ENCODE measurements at places on chromosomes 16 and 17. TPM values are rescaled to one million over a fixed set of nuclear protein-coding genes. Genes with fewer than 3 reads are reported as not detected.

DNA sequence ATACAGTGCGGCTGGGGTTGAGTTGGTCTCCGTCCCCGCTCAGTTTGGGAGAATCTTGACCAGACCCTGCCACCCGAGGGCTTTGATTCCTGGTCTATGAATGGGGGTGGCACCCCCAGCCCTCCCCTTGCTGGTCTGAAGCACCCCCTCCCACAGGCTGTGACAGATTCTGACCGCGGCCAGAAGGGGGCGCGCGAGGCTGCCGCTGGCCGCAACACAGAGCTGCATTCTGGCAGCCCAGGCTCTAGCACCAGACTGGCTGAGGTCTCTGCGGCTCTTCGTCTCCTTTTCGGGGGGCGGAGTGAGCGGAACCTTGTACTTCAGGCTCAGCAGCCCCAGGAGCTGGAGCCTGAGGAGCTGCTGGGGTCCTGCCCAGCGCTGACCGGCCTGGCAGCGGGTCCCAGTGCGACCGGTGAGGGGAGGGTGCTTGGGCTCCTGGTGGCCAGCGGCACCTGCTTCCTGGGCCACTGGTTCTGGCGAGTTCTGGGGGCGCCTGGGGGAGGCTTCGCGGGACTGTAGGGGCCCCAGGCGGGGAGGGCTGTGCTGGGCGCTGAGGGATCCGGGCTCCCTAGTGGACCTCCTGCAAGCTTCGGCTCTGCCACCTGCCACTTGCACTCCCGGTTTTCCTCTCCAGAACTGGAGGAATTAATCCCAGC, 1011.6 kb downstream of the KCNJ18 start:
- no peak for ATAC-seq

- no peak for ATAC-seq
Measured at GRCh38 chr16:2497116-2497630, 16.6 kb upstream of the ATP6V0C start.

DNA sequence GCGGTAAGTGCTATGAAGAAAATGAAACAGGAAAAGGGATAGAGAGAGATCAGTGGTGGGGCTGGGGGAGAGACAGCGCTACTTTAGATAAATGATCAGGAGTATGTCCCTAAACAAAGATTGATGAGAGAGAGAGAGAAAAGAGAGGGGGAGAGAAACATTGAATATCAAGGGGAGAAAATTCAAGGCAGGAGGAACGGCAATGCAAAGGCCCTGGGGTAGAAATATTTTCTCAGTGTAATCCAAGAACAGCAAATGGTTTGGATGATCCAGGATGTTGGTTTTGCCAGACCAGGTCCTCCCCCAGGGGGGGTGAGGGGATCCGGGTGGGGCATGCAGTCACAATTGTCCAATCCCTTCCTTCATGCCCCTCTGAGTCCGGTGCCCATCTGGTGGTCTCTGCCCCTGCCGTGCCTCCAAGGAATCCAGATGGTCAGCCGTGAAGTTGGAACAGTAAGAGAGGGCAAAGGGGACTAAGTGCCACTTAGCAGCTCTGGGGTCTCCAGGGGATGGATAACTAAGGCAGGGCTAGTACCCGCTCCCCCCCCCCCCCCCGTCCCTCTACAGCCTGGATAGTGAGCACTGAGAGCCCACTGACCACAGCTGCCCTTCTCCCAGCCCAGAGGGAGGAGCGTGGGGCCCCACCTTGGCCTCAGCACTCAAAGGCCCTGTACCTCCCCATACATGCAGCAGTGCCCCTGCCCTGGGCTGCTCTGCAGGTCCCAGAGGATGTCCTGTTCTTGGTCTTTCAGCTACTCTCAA, 43.7 kb downstream of the TMEM132E start:
- no peak for ATAC-seq

- ATAC-seq, result no peak
Measured at GRCh38 chr16:53565296-53565863, 62.4 kb upstream of the AKTIP start.

DNA sequence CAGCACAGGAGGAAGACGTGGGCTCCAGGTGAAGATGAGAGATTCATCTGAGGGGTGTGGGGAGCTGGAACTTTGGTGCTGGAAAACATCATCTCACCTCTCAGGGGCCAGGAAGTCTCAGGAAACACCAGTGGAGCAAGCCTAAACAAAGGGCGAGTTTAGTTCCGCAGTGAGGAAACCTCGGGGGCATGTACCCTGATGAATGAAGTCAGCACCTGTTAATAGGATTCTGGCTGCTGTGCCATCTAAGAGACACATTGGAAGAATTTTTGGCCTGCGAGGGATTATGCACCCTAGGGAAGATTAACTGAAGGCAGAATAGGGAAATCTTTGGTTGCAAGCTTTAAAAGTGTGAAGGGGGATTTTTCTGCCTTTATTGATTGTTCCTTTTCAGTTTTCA, 94.7 kb upstream of the CACNG5 start:
- no peak for ATAC-seq

- ATAC-seq, result no peak
Measured at GRCh38 chr17:72953621-72954020, 138.9 kb downstream of the SLC39A11 start.

DNA sequence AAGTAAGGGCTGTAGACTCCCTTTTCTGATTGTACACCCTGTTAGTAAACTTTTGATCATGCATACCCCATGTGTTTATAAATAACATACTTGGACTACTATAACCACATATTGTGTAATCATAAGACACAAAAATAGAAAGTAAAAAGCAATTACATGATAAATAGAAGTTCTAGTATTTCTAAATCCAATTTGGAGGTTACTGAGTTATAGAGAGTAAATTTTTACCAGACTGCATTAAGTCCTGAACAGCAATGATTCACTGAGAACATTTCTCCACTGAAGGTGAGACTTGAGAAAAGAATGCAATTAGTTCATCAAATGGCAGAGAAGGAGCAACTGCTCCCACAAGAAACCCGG, 7.7 kb upstream of the TBKBP1 start:
- no peak for ATAC-seq

- no peak for ATAC-seq
Measured at GRCh38 chr17:39751637-39752036, 13.9 kb downstream of the GRB7 start.

GRCh38 chr16:11666103-11667055, 1.9 kb upstream of the SNN start:
- ATAC-seq, result no peak

Gene FGF11
- 16.9 TPM for total RNA-seq

Gene SRSF1
- 391 TPM for total RNA-seq

Gene BIRC5
- 68.6 TPM for total RNA-seq

Gene AURKB
- 161 TPM for total RNA-seq

Gene TP53TG3
- not detected for total RNA-seq

Gene SLC52A1
- 0.11 TPM for total RNA-seq

Gene RRN3
- 33.8 TPM for total RNA-seq
